ENCODE measurements at places on chromosomes 1 and 21.

GRCh38 chr1:202579806-202580205 lies 130.4 kb downstream of the SYT2 start:
- no peak for DNase-seq

DNA sequence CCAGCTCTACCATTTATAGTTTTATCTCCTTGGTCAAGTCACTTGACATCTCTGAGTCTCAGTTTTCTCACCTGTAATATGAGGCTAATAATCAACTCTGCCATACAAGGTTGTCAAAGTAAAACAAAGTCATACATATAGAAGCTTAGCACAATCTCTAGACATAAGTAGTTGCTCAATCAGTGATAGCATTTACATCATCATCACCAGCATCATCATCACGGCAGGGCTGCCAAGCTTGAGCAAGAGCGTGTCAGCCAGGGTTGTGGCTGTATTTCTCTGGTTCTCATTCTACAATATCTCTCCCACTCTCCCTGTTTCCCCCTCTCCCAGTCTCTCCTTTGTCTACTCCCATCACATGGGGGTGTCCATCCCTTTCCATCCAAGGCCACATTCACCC lies 41.7 kb upstream of the COA6 start:
- DNase-seq: no peak

GRCh38 chr1:234611225-234611846 lies 1.4 kb upstream of the IRF2BP2 start:
- no peak for DNase-seq

DNA sequence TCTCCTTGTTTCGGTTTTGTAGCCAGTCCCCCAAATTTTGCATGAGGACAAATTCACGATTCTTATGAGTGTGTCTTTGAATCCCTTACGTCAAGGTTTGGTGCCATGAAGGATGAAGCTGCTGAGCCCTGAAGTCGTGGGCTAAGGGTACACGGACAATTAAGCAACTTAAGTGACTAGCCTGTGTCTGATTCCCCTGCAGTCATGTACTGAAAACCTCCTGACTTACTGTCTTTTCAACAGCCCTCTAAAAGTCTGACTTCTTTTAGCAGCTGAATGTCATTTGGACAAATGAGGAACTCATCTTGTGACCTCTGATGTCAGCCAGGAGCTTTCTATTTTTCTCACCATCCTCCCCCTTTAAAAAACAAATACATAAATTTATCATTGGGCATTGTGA lies 27.1 kb upstream of the C1orf105 start:
- DNase-seq: no peak

DNA sequence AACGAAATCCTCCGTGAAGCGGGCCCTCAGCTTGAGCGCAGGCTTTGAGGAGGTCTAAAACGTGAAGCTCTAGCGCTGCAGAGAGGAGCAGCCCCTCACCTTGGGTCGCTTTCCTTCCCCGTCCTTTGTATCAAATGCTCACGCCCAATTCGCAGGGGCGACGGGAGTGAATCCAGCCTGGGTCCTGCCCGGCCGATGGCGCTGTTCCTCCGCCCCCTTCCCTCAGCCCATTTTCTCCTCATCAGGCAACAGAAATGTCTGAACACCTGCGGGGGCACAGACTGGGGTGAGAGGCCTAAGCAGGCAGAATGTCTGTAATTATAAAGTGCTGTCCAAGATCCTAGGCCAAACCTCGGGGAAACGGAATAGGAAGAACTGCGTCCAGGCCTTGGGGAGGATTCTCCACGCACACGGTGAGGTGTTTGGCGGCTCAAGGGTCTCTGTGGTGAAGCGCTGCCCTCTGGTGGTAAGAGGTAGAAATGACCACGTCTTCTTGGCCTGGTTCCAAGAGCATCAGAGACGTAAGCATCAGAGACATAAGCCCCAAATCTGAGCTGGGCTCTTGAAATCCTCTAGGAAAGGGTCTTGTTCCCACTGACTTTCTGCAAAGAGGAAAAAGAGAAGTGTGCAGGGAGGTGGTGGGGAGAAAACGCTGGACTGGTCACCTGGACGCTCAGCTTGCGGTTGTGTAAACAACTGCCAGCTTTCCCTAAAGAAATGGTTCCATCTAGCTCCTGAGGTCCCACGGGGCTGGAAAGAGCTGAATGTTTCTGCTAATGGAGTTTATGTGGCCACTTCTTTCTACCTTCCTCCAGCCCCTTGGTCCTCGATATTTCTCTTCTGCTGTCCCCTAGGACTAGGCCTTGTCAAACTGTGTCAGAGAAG lies 92.1 kb upstream of the CD53 start:
- peak; percentile 77 for DNase-seq

DNA sequence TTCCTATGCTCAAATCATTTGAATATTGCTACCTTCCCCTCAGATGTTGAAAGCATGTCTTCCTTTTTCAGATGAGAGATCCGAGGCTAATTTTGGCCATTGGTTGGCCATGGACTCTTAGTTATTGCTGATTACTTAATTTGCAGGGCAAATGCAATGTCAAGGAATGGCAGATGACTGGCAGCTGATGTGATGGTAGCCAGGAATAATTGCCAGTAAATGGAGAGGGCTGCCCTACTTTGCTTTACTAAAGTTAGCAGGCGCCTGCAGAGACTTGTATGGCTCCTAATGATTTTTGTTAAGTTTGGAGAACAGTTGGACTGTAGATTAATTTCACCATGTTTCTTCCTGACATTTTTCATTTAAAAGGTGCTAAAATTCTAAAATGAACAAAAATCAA lies 128.9 kb downstream of the XCL2 start:
- no peak for DNase-seq

Measured in glutamatergic neuron (in vitro differentiated cells).